ENCODE measurements at places on chromosomes 16 and 17.

GRCh38 chr16:23557779-23558702 is 514 bp downstream of the UBFD1 start:
- peak; percentile 37 for DNase-seq

GRCh38 chr16:12354296-12354833 is 377.8 kb downstream of the SNX29 start:
- DNase-seq: no peak

GRCh38 chr17:27983853-27984252 is 58.6 kb upstream of the NLK start:
- DNase-seq: no peak

DNA sequence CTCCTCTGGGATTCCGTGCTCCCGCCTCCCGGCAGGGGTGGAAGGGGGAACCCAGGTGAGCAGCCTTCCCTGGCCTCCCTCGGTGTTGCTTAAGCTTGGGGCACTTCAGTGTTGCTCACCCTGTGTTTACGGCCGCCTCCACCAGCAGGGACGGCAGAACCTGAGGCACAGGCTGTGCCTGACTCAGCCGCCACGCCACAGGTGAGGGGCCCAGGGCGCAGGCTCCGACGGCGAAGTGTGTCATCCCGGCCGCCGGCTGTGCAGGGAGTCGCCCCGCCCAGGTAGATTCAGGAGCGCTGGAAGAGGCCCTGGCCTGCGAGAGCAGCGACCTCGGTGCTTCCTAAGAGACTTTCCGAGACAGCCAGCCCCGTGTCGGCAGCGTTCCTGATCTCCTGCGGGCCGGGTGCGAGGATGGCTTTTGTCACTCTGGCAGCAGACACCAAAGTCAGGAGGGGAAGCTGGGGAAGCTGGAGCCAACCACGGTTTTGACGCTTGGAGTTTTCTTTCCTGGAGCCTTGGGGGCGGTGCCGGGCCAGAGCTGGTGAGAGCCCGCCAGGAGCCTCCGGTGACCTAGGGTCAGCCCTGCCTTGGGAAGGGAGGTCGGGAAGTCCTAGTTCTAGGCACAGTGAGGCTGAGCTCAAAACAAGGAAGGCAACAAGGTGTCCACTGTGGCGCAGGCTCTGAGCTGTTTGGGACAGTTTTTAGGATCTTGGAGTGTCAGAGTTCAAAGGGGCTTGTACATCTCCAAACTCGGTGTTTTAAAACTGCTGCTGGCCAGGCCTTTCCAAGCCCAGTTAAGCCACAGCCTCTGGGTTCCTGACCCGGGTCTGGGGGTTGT is 2.1 kb downstream of the GSE1 start:
- peak; percentile 99 for DNase-seq

- DNase-seq: no peak
Measured at GRCh38 chr17:82638183-82638773, 10.0 kb downstream of the WDR45B start.

- no peak for DNase-seq
Measured at GRCh38 chr17:72439893-72440502, 319.2 kb downstream of the SOX9 start.

DNA sequence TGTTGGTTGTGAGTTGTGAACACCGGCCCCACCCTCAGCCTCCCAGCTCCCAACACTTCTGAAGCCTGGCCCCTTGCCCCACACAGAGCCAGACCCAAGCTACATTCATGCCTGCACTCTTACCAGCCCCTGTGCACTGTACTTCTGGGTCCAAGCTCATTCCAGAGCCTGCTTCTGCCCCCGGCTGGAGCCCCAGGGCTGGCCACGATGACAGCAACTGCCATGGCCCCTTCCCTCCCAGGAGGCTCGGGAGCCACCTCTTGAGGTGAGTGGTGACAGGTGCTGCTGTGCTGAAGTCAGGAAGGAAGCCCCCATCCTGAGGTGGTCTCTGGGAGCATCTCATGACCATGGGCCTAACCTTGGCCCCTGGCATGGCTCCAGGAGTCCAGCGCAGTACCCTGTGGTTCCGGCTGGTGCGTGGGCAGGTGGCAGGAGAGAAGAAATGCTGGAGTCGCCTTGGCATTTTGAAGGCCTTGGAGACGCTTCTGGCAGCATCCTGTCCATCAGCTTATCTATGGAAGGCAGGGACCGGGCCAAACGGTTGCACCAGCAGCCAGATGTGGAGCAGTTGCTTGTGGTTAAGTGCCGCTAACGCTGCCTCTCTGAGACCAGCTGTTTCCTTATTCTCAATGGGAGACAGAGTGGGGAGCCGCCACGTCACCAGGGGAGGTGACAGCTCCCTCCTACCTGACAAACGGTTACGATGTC is 3.9 kb upstream of the CDT1 start:
- no peak for DNase-seq

GRCh38 chr17:73348018-73348828 is 36.4 kb upstream of the CDC42EP4 start:
- DNase-seq: no peak

- no peak for DNase-seq
Measured at GRCh38 chr17:69800870-69801269, 274.2 kb upstream of the KCNJ16 start.

DNA sequence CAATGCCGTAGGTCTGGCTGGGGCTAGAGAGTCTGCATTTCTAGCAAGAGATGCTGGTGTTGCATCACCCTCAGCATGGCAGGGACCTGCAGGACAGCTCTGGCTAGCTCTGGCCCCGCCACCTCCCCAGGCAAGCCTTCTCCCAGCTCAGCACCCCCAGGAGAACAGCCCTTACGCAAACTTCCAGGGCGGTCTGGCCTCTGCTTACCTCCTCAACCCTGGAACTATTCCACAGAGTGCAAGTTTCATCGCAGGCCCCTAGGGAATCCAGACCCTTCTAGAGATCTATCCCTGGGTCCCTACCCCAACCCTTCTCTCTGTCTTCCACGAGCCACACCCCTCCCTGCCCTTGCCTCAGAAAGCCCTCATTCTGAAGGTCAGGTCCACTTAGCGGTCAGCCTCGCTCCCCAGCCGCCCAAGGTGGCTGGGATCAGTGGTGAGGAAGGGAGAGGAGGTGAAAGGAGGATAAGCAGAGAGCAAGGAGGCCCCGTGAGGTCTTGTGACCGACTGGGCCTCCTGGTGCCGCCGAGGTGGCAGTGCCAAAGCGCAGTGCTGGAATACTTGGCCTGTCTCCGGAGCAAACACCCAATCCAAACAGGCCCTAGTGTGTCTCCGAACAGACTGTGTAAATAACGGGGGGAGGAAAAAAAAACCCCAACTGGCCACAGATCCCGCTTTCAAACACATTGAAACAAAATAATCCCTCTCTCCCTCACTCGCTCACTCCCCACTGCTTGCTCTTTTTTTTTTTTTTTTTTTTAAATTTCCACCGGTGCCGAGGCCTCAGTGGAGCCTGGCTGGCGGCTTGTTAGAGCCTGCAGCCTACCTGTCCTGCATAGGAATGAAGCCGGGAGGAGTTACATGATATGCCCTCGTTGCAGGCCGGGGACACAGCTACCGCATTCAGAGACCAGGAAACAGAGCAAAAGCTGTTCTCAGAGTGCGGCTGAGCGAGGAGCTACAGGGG is 380.9 kb downstream of the SOX9 start:
- peak; percentile 69 for DNase-seq

DNA sequence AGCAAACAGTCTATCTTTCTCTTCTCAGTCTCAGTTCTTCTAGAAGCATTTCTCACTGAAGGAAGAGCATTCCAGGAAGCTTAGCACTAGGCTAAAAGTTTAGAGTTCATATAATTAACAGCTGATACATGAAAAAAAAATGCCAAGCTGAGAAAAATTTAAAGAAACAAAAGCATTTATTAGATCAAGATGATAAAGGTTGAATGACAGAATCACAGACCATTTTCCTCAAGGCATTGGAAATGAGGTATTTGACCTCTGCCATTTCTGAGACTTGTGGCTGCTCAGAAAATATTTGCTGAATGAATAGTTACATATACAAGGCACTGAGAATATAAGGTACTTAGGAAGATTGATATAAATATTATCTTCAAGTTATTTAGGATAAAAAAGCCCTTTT is 901.6 kb upstream of the GOT2 start:
- peak; percentile 4 for DNase-seq

GRCh38 chr16:86834451-86835035 is 256.2 kb downstream of the FOXL1 start:
- DNase-seq: no peak

DNA sequence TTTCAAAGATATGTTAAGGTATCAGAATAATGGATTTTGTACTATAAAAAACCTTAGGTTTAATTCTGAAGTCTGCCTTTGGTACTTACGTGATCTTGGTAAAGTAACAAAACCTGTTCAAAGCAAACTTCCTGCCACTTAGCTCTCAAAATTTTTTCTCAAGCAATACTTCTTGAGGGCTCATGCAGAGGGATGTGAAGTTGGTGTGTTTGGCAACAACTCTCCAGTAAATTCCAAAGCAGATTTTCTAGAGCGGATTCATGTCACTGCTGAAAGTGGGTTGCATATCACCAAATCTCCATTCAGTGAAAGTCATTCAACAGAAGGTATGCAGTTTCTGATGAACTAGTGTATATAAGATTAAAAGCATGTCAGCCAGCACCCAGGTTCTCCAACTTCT is 856.7 kb downstream of the CDH8 start:
- no peak for DNase-seq

- DNase-seq: peak; percentile 86
Measured at GRCh38 chr17:1577182-1577581, 14.6 kb upstream of the PITPNA start.

DNA sequence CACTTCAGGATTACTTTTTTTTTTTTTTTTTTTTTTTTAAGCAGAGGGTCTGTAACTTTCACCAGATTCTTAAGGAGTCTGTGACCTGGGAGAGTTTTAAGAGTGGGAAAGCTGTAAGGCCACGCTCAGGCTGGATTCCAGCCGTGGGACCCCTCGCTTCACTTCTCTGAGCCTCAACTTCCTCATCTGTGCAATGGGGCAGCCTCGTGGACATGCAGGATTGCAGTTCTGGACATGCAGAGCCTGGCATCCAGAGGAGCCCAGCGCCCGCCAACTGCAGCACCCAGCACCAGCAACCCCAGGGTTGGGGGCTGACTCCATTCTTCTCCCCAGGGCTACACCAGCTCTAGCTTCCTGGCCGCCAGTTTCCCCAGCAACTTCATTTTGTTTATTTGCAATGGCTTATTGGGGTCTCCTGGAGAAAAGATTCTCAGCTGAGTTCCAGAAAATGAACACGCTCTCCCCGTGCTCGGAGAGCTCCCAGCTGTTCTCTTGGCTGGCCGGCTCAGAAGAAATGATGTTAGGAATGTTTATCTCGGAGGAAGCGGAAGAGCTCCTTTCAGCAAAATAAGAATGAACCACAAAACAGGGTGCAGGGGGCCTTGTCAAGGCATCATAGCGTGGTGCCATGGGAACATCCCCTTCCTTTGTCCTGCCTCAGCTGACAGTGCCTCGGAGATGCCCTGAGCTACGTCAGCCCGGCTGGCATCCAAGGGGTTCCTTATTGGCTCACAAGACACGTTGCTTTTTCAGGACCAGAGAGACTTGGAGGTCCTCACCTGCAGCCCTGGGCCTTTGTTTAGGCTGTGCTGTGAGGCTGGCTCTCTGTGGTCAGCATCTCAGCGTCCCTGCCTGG is 22.9 kb upstream of the ZCCHC14 start:
- DNase-seq: no peak

- DNase-seq: no peak
Measured at GRCh38 chr16:73012341-73012740, 35.6 kb downstream of the ZFHX3 start.

DNA sequence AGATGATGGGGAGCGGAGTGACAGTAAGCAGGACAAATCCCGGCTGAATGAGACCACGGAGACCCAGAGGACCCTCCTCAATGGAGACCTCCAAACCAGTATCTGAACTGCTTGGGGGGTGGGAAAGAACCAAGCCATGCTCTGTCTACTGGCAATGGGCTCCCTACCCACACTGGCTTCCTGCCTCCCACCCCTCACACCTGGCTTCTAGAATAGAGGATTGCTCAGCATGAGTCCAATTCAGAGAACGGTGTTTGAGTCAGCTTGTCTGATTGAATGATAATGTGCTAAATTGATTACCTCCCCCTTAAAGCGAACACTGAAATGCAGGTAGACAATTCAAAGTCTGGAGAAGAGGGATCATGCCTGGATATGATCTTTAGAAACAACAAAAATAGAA is 5.5 kb downstream of the SSTR2 start:
- no peak for DNase-seq

DNA sequence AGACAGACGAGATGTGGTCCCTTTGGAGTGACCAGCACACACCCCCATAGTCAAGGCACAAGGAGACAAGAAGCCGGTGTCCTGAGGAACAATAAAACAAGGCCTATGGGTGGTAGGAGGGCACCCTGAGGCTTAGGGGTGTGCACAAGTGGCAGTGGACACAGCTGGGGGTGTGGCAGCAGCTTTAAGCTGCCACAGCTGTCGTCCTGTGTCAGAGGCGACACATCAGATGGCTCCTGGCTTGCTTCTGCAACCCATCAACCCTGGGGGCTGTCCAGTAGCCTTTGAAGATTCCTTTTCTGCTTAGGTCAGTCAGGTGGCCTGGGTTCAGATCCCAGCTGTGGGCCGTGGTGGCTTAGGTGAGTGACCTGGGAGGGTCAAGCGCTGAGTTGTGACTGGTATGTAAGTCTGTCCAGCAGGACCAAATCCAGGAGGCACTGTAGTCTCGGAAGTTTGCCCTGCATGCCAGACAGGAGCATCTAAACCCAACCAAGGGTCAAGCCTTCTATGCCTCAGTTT is 15.8 kb downstream of the DRC3 start:
- DNase-seq: no peak

DNA sequence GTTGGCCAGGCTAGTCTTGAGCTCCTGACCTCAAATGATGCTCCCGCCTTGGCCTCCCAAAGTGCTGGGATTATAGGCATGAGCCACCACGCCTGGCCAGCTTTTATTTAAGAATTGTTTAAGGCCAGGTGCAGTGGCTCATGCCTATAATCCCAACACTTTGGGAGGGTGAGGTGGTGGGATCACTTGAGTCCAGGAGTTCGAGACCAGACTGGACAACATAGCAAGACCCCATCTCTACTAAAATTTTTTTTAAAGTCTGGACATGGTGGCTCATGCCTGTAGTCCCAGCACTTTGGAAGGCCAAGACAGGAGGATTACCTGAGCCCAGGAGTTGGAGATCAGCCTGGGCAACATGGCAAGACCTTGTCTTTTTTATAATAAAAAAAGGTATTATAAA is 5.2 kb downstream of the PLXDC1 start:
- no peak for DNase-seq

DNA sequence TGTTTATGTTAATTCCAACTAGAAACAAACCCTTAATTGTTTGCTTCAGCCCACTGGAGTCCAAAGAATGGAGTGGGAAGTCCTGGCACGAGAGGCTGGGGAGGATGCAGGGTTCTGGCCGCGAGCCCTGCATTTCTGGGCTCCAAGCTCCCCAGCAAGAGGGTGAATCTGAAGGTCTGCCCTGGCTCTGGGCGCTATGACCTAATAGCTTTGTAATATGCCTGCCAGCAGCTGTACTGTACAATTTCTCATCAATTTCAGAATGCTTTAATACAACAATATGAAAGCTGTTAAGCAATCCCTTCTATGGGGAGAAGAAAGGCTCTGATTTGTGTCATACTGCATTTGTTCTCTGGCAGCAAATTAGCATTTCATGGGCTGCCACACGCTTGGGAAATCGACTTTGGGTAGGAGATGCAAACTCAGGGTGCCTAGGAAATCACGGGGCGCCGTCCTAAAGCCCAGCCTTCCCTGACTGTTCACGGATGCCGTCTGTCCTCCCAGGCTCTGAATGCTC is 43.8 kb downstream of the NDEL1 start:
- no peak for DNase-seq

- DNase-seq: no peak
Measured at GRCh38 chr17:56213031-56213430, 59.8 kb downstream of the ANKFN1 start.

GRCh38 chr16:78925083-78925767 is 675.3 kb downstream of the MAF start:
- DNase-seq: peak; percentile 5
